ENCODE measurements at places on chromosomes 2 and 18.

DNA sequence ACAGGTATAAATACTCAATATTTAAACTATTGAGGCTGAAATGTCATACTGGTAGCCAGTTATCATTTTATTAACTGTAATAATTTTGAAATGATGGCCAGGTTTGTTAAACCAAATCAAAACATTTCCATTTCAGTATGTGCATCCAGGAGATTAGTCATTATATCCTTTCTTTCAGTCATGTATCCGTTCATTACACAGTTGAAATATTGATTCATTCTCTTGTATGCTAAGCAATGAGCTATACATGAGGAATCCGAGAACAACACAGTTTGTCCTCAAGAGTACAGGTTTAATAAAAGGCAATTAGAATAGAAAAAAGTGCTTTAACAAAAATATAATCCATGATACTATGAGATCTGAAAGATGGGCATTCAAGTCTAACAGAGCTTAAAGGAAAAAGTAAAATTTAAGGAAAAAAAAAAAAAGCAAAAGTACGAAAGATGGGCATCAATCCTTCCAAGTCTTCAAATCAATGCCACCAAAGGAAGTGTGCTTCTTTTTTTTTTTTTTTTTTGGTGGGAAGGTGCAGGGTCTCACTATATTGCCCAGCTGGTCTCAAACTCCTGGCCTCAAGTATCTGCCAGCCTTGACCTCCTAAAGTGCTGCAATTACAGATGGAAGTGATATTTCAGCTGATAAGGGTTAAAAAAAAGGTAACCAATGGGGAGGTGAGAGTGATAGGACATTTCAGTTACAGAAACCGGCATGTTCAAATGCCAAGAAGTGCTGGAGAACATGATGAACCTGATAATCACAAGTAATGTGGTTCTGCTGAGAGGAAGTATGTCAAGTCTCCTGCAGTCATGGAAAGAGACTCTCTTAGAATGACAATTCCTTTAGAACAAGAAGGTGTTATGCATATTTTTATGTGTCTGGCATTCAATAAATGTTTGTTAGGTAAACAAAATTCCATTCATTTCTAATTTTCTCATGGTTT is 35.8 kb downstream of the PUM2 start:
- DNase-seq = peak; percentile 71

- DNase-seq = peak; percentile 76
Observed at GRCh38 chr2:171244466-171244969, 83.8 kb upstream of the TLK1 start.

GRCh38 chr2:31384351-31384750 is 30.2 kb downstream of the XDH start:
- DNase-seq = peak; percentile 95

- no peak for DNase-seq
Observed at GRCh38 chr2:99729104-99730025, 239.5 kb upstream of the REV1 start.

- no peak for DNase-seq
Observed at GRCh38 chr2:85797263-85797660, 43.5 kb downstream of the ATOH8 start.

GRCh38 chr2:123165616-123166015 is 859.5 kb upstream of the CNTNAP5 start:
- peak; percentile 1 for DNase-seq

GRCh38 chr2:120598416-120598815 is 137.3 kb upstream of the GLI2 start:
- DNase-seq = no peak

- DNase-seq = peak; percentile 93
Observed at GRCh38 chr18:58213440-58213839, 169.4 kb downstream of the NEDD4L start.

DNA sequence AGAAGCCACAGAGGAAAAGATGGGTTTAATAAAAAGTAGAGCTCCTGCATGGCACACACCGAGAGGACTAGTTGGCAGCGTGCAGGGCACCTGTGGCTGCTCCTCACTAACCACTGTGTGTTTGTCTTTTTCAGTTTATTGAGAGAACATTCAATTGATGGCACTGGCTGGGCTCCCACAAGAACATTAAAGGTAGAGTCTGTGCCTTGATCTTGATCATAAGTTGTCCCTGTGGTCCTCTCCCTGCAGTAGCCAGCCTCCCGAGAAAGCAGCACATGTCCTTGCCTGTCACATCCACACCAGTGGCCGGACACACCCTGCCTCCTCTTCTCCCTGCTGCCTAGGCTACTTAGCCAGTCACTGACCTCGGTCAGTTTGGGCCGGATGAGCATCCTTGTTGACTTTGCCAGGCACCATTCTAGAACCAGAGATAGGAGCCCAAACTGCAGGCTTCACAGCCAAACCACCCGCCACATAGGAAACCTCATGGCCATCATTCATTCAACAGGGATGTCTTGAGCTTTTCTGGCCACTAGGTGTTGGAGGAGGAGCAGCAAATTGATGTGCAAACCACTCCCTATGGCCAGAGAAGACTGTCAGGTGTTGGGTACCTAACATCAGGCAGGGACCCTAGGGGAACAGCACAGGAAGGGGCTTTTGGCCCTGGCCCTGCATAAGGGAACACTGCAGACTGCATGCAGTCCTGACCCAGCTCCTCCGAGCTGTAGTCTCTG is 30.2 kb upstream of the SCLY start:
- DNase-seq = no peak

- DNase-seq = peak; percentile 18
Observed at GRCh38 chr18:68826121-68826520, 28.2 kb downstream of the CCDC102B start.

GRCh38 chr2:107719141-107719540 is 107.6 kb upstream of the RGPD4 start:
- DNase-seq = peak; percentile 4

DNA sequence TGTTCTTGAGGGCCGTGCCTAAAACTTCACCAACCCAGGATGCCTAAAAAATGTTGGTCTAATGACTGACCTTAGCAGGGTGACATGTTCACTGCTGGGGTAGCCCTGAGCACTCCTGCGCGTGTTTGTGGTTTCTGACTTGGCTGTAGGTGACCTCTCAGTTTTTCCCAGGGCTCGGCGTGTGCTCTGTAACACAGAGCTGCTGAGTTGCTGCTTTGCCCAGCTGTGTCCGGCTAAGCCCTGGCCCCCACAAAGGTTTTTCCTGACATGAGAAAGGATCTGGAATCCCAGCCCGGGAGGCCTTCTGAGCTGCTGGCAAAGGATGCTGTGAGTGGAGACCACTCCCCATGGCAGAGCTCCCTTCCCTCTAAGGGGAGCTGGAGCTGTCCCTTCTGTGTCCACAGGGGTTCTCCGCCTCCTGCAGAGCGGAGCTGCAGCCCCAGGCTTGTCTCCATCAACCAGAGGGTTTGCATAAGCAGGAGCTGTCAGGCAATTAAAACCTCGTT is 52.7 kb downstream of the CRIM1 start:
- DNase-seq = peak; percentile 91

GRCh38 chr2:18626958-18627650 is 37.7 kb upstream of the NT5C1B start:
- no peak for DNase-seq

DNA sequence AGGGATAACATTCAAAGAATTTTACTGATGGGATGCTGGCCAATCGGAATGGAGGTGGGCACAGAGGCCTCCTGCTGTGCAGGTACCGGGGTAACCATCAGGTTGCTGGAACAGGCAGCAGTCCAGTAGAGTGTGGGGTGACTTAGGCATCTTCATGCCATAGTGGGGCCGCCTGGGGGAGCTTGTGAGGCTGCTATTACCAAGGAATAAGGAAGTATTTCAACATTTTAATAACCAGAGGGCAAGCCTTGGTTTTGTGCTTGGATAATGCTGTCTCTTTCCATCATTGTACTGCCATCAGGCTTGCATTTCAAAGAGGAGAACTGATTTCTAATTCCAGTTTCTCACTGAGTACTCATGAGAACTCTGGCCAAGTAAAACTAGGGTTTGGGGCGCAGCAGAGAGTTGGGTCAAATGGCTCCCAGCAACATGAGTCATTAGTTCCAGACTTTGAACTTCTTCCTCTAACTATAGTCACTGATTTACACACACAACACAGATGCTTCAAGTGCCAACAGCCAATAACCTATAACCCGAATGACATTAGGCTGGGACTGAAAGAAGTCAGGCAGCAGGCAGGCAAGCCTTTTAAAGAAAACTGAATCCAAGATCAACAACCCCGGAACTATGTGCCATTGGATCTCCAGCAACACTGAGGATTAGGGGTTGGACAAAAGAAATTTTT is 56.1 kb upstream of the FHL2 start:
- DNase-seq = peak; percentile 93

DNA sequence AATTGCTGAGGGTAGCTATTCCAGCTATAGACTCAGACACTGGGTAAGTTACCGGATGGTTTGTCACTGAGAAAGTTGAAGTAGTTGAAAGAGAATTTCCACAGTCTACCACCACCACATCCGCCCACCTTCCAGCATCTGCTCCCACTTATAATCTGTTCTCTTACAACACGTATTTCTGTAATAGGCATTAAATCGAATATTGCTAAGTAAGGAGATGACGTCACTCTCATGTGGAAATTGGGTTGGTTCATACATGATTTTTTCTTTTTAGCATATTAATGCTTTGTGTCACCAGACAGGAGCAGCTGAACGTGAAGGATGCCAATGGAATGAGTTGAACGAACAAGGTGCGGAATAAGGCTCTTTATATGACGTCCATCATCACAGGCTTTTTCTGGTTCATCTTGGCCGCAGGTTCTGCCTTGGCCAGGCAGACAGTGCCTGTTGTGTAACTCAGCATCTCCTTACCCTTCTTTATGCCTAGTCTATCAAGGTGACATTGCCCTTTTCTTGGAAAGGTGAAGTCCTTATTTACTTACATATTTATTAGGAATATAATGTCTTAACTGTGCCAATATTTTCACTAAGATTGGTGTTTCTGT is 45.9 kb downstream of the THUMPD2 start:
- no peak for DNase-seq

DNA sequence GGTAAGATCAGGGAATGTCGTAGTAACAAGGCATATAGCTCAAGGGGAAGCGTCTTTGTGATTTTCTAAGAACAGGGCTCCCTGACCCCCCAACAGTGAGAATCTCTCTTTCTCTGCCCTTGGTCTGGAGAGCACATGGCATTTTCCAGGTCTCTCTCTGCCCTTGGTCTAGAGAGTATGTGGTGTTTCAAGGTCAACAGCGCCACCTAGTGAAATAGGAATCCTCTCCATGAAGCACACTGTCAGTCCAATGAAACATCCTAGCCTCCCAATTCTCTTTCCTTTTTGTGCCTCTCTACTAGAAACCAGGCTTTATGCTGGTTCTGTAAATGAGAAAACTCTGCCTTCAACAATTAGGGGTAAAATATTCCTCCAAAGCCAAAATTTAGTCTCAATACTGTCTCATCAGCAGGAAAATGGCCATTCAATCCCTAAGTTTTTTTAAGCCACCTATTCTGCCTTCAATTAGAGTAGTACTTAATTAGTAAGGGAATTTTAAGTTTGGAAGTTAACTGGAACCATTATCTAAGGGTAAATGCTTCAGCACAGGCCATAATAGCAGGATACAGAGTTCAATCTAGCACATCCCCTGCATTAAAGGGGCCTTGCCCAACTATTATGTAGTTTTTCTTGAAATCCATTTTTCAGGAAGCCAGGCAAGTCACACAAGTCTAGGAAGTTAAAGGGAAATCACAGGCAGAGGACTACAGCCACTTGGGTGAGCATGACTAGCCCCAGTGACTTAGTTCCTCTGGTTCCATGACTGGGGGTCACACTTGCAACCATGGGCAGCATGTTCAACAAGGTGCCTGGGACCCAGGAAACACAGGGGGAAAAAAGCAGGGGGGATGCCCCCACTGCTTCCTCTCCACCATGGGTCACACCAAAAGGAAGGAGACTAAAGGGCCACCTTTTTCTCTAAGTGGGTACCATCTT is 12.4 kb downstream of the DYM start:
- peak; percentile 69 for DNase-seq

Data from iris pigment epithelial cell (primary cell).